ENCODE measurements at places on chromosomes 1 and 21. TPM values are rescaled to one million over a fixed set of nuclear protein-coding genes. Genes with fewer than 3 reads are reported as not detected.

DNA sequence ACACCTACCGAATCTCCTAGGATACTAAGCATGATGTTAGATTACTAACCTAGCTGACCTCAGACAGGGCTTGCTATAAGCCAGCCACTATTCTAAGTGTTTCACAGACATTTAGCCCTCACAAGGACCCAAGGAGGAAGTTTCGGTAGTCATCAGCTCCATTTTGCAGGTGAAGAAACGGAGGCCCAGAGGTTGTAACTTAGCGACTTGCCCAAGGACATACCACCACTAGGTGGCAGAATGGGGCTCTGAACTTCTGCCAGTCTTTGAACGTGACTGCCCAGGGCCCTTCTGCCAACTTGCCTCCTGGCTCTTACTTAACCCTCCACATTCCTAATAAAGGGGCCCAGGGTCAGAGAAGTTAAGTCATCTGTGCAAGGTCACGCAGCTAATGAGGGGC is 283.5 kb downstream of the C1orf94 start:
- DNase-seq, result peak; percentile 51

DNA sequence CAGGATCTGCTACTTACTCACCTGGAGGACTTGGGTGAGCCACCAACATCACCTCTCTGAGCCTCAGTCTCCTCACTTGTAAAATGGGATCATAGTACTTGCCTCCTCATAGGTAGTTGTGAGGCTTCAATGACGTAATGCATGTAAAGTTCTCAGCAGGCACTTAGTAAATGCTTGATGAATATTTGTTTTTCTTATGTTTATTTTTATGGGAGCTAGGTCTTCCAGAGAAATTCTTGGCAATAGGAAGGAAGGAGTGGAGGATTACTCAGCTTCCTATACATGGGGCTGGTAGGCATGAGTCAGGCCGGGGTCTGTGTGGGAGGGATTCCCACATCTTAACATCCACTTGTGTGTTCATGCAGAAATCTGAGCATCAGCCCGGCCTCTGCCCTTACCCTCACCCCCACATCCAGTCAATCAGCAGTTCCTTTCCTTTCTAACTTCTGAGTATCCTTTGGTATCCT is 95.4 kb upstream of the USP24 start:
- no peak for DNase-seq

GRCh38 chr1:915295-916172 is 8.2 kb upstream of the SAMD11 start:
- DNase-seq, result no peak

- DNase-seq, result no peak
Measured at GRCh38 chr1:119147661-119148090, 7.2 kb upstream of the WARS2 start.

DNA sequence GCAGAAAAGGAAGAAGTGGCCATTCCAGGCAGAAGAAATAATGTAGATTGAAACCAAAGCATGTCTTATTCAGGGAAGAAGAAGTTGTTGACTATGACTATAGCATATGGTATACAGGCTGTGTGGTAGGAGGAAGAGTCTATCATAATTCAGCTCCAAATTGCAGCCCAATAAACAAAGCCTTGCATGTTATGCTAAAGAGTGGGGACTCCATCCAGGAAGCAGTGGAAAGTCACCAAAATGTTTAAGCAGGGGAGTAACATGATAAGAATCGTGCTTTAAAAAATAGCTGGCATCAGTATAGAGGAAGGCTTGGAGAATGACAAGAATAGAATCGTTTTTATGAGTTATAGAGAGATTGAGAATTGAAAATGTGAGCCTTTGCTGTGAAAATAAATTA is 213.3 kb upstream of the ADGRL2 start:
- DNase-seq, result no peak

GRCh38 chr1:42952303-42953001 is 6.2 kb downstream of the SLC2A1 start:
- no peak for DNase-seq

GRCh38 chr1:225877580-225877979 is 4.6 kb downstream of the TMEM63A start:
- peak; percentile 76 for DNase-seq

- no peak for DNase-seq
Measured at GRCh38 chr1:225890346-225891228, 1.6 kb upstream of the LEFTY1 start.

DNA sequence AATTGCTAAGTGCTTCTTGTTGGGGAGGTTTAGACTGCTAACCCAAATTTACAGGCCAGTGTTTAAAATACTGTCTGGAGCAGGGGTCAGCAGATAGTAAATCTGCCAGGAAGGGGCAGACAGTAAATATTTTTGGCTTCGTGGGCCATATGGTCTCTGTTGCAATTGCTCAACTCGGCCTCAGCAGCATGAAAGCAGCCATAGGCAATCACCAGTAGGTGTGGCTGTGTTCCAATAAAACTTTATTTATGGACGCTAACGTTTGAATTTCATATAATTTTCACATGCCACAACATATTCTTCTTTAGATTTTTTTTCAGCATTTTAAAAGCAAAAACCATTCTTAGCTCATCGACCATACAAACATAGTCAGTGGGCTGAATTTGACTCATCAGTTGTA is 172.7 kb downstream of the BRINP2 start:
- no peak for DNase-seq

GRCh38 chr1:41242342-41243078 is 404 bp upstream of the SCMH1 start:
- DNase-seq, result no peak

DNA sequence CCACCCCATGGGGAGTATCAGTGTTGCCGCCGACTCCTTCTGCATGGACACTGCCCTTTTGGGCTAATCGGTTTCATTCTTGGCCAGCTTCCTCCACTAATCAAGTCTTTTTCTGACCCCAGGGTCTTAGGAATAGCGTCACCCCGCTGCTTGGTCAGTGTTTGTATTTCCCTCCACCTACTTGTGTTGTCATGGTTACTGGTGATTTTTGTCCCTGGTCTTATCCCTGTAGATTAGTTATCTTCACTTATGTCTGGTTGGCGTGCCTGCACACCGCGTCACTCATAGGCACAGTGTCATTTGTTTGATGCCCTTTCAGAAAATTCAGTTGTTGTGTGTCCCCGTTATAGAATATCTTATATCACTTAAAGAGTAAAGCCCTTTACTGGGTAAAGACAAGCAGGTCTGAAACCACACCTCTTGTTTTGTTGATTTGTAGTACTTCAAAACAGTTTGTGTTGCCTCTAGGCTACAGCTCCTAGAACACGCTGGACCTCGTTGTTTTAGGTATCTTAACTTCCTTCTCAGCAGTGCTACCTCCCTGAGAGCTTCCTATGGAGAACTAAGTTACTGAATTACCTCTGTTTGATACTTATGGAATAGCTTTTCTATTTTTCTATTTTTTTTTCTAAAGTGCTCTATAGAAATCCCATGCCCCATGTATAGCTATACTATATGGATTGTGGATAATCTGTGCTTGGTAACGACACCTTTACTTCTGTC is 868 bp downstream of the PPP1R12B start:
- no peak for DNase-seq

- DNase-seq, result no peak
Measured at GRCh38 chr1:153217212-153217611, at the start of gene PRR9. Gene PRR9, plus strand, starts transcription at chr1:153217584. Its CDS starts 561 bp downstream, at chr1:153218145.

DNA sequence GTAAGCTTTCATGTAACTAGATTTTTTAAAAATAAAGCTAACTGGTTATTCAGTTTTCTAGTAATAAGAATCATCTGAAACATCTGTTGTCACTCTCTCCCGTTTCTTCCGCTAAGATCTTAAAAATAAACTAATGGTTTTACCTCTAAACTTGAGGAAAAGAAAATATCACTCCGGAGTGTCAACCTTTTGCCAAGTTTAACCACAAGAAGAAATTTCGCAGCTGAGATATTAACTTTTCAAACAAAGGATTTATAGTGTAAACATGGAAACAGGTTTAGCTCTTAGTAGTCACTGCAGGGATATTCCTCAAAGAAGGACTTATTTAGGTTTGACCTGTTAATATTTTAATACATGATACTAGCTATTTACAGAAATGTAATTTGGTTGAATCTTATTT is 954.9 kb downstream of the ADGRL2 start:
- no peak for DNase-seq

DNA sequence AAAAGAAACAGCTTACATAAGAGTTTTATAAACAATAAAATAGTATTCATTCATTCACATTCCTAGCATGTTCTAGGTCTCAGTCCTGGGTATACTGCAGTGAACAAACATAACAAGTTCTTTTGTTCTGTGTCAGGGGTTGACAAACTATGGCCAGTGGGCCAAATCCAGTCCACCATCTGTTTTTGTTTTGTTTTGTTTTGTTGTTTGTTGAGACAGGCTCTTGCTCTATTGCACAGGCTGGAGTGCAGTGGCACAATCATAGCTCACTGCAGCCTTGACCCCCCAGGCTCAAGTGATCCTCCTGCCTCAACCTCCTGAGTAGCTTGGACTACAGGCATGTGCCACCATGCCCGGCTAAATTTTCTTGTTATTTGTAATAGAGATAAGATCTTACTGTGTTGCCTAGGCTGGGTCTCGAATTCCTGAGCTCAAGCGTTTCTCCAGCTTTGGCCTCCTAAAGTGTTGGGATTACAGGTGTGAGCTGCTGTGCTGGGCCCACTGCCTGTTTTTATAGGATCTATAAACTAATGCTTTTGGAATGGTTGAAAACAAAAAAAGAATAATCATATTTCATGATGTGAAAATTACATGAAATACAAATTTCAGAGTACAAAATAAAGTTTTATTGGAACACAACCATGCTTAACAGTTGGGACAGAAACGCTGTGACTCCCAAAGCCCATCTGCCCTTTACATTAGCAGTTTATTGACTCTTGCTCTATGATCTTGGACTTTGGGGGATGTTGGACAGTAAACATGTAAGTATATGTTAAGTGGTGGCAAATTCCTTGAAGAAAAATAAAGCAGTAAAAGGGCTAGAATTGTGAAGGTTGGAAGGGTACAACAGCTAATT is 17.9 kb downstream of the CAPZA1 start:
- DNase-seq, result no peak

DNA sequence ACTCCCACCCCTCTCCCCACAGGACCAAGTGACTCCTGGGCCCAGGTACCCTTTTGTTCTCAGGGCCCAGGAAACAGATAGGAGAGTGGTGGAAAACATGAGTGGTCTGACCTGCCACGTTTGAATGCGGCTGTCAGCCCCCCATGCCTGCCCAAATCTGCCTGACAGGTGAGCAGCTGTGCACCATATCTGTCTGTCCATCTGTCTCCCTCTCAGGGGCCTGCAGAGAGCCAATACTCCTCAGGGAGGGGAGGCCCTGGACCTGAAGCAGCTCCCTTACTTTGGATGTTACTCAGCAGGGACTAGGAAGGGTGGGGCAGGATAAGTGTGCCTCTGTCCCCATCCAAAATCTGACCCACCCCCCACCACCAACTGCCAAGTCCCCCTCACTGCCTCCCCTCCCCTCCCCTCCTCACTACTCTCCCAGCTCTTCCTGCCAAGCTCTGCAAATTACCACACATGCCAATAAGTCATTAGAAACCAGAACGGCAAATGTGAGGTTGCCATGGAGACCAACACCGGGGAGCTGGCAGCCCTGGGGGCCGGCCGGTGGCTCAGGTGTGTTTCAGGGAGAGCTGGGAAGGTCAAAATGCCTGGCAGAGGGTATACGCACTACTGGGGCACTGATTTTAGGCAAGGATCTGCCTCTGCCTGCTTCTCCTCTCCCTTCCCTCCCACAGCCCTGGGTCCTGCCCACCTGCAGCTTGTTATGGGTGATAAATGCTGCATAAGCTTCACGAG is 11.5 kb downstream of the LRRN2 start:
- no peak for DNase-seq

DNA sequence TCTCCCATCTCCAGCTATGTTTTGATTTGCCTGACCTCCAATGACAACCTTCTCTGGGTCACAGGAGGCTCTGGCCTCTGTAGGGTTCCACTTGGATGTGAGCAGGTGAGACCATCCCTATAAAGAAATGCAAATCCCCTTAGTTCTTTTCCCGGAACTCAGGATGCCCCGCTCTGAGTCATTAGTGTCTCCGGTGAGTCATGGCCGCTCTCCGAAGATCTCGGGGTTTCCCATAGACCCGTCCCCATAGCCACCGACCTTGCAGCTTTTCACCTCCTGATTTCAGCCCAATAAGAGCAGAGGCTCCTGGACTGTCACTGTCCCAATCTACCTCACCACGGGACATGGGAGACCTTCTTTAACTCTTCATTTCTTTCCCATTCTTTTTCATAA is 98.2 kb downstream of the PGBD5 start:
- DNase-seq, result no peak

GRCh38 chr1:119883826-119884225 is 12.5 kb downstream of the ADAM30 start:
- no peak for DNase-seq

DNA sequence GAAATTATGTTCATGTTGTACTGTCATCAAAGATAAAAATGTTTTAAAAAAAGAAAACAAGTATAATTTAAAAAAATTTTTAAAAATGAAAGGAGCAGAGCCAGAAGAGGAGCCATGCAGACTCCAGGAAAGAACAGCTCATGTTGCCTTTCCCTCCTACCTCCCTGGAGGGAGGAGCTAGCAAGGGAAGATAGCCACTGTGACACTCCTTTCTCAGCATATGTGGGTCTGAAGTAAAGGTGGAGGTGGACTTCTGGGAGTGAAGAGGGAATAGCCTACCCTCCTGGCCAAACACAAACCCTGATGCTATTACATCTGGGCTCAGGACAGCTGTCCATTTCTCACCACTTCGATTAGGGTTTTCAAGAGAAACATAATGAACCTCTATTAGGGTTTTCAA is 54.2 kb downstream of the SLC2A1 start:
- DNase-seq, result no peak

DNA sequence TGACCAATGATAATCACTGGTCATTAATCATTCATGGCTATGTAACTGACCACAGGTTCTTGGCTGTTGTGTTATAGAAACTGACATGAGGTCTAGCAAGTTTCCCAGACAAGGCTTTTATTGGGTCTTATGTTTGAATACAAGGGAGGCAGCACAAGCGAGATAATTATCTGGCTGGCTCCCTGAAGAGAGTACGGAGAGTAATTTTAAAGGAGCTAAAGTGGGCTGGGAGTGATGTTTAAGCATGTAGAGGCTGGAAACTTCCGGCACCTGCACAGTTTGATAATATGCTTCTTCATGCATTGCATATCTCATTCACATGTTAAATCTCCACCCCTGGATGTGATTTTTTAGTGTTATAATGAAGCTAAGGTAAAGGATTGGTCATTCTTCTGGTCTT is 116.2 kb upstream of the KCNK1 start:
- DNase-seq, result no peak

PTPN14 gene
- 46.3 TPM for total RNA-seq

CHODL gene
- 0.46 TPM for total RNA-seq

MAP1LC3C gene
- 1.7 TPM for total RNA-seq

KRTAP19-3 gene
- not detected for total RNA-seq

MEX3A gene
- 63.9 TPM for total RNA-seq

NBPF4 gene
- not detected for total RNA-seq

ARHGAP30 gene
- total RNA-seq, result 0.23 TPM

IFI6 gene
- total RNA-seq, result 9.7 TPM

Measured in endothelial cell (in vitro differentiated cells).